RPMI8226 (cell line): ENCODE measurements at places on chromosomes 5 and 9.

GRCh38 chr5:4198461-4198860, 602.8 kb downstream of the IRX1 start:
- DNase-seq: no peak

DNA sequence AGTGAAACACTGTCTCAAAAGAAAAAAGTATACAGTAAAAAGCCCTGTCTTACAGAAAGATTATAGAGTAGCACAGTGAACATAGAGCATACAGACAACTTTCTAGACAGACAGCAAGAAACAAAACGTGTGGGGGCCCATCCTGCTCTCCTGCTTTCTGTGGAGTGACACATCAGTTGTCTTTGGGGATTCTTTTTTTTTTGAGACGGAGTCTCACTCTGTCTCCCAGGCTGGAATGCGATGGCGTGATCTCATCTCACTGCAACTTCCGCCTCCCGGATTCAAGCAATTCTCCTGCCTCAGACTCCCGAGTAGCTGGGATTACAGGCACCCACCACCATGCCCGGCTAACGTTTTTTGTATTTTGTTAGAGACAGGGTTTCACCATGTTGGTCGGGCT, 14.9 kb downstream of the CDHR2 start:
- DNase-seq: no peak

DNA sequence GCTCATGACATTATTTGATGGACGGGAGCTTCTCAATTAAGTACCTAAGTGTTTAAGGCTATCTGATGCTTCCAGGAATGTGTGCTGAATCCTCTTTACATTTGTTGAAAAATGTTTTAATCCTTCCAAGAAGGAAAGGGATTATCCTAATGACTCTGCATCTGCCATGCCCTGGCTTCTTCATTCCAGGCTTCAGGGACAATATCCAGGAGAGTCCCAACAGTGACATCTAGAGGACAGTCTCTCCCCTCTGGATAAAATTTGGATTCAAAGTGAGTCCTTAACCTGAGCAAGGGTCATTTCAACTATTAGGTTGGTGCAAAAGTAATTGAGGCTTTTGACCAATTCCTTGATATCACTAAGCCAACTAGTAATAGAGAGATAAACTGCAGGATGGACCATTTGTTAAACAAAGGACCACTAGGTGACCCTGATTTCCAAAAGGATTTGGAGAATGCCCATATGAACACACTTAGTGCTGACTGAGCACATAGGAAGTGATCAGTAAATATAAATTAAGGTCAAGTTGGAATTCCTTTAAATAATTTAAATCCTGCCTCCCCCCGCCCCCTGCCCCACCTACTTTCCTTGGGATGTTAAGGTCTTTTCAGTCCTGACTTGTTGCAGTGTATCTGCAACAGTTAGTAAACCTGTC, 19.1 kb downstream of the TNFSF8 start:
- DNase-seq: no peak

DNA sequence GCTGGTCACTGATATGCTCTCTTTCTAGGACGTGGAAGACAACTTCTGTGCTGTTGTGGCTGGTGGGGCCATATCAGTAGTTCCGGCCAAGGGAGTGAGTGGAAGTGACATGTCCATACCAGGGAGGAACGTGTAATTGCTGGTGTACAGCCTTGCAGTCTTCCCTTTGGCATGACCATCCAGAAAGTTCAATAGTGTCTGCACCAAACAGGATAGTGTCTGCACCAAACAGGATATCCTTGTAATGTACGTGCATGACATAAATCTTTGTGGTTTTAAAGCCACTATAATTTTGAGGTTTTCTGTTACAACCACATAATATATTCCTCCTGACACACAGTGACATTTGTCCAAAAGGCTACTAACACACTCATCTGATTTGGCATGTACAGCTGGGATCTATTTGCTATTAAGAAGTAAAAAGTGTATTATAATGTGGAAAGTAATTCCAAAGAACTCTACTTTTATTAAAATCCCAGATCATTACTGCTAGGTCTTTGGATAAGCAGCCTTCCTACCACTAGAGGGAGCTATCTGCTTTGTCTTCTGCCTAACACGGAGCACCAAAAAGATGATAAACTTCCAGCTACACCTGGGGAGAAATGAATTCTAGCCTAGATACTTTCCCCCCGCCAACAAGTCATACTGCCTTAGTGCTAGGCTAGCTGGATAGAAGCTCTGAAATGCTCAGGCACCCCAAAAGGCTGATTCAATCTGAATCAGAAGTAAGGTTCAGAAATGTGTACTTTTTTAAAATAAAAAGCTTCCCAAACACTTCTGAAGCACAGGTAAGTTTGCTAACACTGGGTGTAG, 52.7 kb downstream of the RNF145 start:
- DNase-seq: peak; percentile 72

DNA sequence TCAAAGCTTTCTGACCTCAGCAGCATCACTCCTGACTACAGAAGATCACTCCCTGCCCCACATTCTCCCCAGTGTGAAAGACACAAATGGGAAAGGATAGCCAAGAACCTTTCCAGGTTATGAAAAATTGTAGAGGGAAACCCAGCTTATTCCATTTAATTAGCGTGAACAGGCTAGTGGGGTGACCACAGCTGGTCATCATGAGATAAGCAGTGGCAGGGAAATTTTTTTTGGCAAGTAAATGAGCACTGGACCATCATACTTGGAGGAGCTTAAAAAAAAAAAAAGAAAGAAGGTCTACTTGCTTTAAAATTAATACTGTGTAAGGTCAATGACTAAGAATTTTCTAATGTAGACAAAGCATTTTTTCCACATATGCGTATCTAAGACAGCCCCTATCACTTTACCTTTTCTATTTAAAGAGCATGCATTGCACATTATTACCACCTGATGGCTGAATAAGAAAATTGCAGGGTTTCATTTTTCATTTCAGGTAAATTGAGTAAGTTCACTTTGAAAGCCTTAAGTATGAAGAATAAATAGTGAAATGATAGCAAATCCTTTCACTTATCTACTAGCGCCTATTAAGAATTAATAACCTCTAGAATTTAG, 123.6 kb downstream of the ELAVL2 start:
- DNase-seq: no peak

GRCh38 chr9:81825846-81826516, 102.2 kb upstream of the SPATA31D4 start:
- no peak for DNase-seq

GRCh38 chr9:122307061-122307460, 42.4 kb downstream of the MRRF start:
- no peak for DNase-seq

DNA sequence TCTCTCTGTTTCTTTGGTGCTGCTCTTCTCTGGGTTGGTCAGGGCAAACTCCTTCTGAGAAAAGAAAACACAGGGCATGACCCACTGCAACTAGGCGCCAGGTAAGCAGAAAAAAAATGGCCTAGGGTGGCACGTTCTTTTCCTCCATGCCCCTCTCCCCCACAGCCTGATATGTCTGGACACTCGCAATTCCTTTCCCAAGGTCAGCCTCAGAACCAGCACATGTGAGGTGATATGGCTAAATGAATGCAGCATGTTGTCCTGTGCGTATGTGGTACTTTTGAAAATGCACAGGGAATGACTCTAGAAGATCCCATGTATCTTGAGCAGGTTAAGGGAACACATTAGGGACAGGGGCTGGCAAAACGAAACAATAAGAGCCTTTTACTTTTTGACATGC, 77.0 kb downstream of the SIL1 start:
- no peak for DNase-seq

DNA sequence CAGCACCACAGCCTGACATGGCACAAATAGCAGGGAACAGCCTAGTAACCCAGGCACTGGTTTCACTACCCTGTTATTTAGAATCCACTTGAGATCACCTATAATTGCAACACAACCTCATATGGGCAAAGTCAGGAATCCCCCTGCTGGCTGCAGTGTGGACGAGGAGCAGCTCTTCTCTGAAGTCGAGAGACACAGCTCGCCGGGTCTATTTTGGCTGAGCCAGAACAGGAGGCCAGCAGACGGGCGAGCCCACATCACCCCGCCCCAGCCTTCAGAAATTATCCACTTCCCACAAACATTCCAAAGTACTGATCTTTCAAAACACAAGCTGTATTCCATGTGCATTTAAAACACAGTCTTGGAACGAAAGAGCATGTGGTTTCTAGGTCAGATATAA, 179.0 kb downstream of the ROR2 start:
- DNase-seq: peak; percentile 5

DNA sequence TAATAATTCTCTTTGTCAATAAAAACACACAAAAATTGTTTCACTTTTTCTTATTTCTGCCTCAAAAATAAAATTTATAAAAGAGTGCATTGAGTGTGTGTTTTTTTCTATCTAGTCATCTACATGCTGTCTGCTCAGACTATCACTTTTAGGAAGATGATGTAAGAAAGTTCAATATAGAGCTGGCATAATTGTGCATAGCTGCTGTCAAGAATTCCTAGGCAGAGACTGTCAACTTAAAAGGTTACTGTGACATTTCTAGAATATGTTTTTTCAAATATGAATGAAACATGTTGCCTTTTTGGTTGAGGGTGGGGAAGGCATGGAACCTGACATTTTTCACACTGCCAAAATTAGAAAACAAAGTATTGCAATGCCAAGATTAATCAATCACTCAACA, 172.3 kb downstream of the CDH10 start:
- no peak for DNase-seq

- DNase-seq: peak; percentile 84
Observed at GRCh38 chr9:134229466-134230091, 65.2 kb upstream of the RNU6ATAC start.

DNA sequence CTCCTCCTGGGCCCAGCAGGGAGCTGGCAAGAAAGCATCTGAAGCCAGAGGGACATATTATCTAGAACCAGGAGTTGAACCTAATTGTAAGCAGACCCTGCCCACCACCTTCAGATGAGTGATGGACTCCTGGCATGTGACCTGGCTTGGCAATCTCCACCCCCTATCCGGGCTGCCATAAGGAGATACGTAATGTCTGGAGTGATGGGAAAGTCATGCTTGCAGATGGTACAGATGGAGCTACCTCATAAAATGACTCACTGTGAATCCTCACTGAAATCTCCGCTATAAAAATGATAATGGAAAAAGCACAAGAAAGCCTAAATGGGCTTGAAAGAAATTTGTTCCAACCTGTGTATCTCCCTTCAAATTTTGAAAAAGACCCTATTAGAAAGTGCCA, 157.5 kb downstream of the DMRT2 start:
- DNase-seq: no peak

- no peak for DNase-seq
Observed at GRCh38 chr9:126043681-126044080, 282.9 kb upstream of the MVB12B start.

- no peak for DNase-seq
Observed at GRCh38 chr5:137215261-137215660, 283.9 kb downstream of the SPOCK1 start.

- no peak for DNase-seq
Observed at GRCh38 chr5:15757103-15757502, 257.1 kb downstream of the FBXL7 start.

DNA sequence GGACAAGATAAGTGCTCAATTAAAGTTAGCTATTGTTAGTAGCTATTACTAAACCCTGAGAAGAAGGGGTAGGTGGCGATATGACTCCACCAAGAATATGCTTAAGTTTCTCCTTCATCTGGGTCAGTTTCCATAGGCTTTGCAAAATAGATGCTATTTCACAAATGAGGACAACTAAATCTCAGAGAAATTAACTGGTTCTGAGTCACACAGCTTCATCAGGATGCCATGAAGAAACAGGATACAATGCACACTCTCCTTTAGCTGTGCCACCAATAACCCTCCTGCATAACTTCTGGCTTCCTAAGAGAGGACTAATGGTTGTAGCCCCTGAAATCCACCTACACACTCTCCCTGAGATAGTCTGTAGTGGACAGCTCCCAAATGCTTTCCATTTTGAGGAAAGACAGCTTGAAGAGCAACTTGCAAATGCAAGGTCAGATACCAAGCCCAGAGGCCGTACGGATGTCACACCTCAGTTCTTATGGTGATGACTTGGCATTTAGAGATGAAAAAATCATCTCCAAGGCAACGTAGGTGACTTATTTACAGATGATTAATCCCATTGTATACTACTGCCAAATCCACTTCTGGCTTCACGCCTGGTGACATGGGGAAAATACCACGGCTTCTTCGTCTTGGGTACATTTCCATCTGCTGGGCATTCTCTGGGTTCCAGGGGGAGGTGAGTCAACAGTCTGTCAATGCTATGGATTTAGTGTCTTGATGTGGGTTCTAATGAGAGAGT, 251.4 kb upstream of the IL12B start:
- no peak for DNase-seq

DNA sequence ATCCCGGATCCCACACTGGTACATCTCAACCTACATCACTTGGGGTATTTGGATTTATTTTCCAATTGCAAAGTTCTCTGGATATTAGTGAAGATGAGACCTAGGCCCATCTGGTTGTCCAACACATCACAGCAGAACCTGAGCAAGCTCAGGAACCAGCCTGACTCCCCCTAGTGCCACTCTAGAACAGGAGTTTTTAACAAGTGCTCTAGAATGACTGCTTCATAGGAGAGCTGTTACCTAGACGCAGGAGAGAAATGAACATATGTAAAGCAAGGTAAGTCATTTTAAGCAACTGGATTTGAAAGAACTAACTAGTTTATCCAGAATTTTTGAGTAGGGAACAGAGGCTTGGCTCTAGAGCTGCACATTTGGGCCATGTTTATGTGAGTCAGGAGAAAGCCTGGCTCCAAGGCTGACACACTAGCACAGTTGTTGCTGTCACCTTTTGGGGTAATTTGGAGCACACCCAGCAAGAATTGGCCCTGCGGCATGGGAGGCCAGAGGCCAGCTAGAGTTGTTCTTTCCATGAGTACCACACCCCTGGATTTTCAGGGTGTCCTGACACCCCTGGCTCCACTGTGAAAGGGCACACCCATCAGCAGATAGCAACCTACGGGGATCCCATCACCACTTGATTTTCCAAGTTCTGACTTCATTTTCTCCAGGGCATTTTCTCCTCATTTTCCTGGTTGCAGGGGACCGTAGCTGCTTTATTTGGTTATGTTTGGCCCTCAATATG, 110.9 kb upstream of the LPAR1 start:
- DNase-seq: no peak

GRCh38 chr9:129131300-129132145, 20.3 kb downstream of the PTPA start:
- peak; percentile 77 for DNase-seq

GRCh38 chr5:159504857-159505304, 174.6 kb upstream of the IL12B start:
- DNase-seq: peak; percentile 30
